ENCODE measurements at places on chromosomes 7 and 10.

GRCh38 chr10:45104674-45105073 lies 104.0 kb downstream of the ZNF22 start:
- no peak for DNase-seq

- DNase-seq: no peak
Observed at GRCh38 chr10:103572347-103573204, 79.1 kb downstream of the NEURL1 start.

GRCh38 chr7:79268730-79269129 lies 184.7 kb downstream of the MAGI2 start:
- no peak for DNase-seq

DNA sequence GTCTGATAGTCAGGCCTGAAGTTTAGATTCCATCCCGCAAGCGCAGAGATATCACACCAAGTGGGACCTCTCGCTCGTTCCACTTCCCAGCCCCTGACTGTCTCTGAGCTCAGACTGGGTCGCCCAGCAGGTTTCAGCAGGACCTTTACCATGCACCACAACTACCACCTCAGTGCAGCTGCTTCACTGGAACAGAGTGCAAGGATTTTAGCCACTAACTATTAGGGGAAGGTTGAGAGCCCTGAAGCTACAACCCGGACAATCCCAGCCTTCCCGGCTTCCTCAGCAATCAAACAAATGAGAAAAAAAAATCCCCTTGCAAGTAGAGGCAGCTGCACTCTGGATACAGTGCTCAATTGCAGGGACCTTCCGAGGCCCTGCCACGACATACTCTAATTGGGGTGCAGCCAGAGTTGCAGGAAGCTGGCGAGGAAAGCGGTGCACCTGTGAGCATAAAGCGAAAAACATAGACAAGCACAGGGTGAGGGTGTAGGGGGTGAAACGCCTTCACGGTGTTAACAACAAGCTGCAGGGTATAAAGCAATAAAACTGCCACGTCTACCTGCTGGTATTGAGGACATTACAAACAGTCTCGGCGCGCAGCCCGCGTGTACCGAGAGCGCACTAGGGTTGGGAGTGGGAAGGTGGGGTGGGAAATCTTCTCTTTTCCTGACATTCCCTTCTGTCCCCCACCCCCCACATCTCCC lies 2.6 kb upstream of the DLX6 start:
- no peak for DNase-seq

DNA sequence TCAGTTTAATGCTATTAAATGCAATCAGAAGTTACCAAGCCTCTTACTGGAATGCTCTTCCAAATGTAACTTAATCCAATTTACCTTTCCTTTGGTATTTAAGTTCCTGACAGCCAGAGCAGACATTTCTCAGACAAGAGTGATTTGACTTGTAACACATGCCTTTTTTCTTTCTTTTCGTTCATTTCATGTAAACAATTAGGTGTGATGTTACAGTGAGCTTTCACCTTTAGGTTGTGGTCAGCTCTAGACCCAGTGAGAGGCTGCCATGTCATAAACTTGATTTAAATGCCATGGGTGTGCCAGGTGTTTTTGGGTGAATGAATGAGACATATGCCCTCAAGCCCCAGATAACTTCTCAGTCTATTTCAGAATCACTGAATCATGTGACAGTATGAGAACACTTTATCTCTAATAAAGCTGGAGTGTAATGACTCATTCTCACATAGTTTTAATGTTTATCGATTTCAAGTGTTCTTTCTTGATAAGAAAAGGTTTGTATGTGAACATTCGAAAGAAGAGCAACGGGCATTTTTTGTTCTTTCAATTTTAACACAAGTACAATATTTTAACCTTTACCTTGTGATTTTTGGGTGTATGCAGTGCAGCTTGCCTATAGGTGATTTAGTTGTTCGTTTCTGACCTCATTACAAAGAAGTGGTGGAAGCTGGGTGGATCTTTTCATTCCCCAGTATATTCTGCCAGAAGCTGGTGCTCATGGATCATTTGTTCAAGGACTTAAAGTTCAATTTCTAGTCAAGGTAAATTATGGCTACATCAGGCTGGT lies 61.5 kb downstream of the CHN2 start:
- DNase-seq: no peak

DNA sequence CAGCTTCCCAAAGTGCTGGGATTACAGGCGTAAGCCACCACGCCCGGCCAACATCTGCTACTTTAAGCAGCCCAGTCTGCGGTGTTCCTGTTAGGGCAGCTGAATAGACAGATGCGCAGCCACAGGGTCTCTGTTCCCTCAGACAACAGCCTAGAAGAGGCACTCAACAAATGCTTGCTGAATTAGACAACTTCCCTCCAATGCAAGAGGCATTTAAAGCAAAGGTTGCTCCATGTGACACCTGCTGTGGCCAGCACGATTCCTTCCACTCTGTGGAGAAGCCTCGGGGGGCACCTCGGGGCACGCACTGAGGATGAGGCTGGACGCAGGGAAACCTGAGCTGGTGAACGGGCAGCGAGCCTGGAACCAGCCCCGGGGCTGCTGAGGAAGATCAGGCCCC lies 237.8 kb downstream of the MAD1L1 start:
- no peak for DNase-seq

DNA sequence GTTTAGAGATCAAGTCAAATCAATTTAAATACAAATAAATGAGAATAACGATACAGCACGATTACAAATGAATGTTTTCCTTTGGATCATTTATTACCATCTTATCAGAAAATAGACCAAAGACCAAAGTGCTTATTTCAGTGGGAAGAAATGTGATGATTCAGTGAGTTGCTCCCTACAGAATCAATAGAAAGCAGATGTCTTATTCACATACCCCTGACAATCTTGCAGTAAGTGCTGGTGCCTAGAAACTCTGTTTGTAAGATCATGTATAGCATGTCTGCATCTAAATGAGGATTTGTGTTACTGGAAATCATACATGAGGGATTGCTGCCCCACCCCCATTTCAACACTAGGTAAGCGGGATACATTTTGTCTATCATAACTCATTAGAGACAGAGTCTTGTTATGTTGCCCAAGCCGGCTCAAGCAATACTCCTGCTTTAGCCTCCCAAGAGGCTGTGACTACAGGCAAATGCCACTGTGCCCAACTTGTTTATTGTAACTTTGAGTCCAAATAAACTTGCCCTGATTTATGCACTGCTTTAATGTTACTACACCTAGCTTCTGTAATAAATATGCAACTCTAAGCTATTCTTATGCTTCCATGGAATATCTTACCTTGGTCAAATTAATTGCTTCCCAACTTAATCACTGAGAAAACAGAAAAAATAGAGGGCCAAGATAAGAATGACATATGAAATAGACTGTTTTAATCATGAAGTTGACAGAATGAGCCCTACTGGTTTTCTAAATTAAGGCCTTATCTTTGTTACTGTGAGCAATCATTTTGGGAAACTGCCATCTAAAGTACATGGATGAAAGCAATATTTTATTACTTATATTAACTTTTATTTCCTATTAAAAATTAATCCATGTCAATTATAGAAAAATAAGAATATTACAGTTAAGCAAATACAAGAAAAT lies 82.5 kb downstream of the AHR start:
- DNase-seq: no peak

GRCh38 chr10:42836771-42837468 lies 54.3 kb downstream of the BMS1 start:
- DNase-seq: no peak

DNA sequence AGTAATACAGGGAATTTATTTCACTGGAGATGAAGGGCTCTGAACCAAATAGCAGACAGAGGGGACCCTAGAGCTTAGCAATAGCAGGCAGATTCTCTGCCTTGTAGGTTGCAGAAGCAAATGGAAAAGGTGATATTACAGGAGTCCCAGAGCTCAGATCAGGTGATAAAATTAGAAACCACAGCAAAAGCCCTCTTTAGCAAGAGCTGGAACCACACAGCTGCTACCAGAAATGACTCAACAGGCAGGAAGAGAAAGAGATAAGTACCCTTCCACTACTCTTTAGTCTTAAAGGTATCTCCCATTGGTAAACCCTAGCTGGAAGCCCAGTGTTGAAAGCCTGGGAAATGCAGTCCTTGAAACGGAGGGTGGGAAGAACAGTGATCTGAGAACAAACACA lies 535.6 kb upstream of the GHITM start:
- no peak for DNase-seq

GRCh38 chr10:81034383-81034782 lies 496.7 kb downstream of the SH2D4B start:
- DNase-seq: no peak

GRCh38 chr10:97765201-97765600 lies 6.6 kb downstream of the SFRP5 start:
- no peak for DNase-seq

DNA sequence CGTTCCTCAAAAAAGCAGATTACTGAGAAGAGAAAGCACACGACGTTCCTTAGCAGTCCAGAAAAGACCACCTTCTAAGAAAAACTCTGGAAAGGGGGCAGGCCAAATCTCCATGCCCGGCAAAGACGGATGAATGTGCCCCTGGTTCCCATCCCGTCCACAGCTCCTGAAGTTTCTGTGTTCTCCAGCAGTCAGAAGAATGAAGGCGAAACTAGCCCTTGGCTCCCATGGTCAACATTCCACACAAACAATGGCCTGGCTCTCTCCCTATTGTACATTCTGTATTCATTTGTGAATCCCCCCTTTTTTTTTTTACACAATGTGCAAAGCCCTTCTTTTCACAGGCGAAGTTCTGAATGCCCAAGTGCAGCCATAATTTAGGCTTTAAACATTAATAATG lies 5.3 kb downstream of the CTBP2 start:
- no peak for DNase-seq

- peak; percentile 65 for DNase-seq
Observed at GRCh38 chr7:3120513-3120912, 76.8 kb upstream of the CARD11 start.

GRCh38 chr7:90251304-90251635 lies 6.3 kb downstream of the CFAP69 start:
- no peak for DNase-seq

GRCh38 chr7:75638594-75639070 lies 100.1 kb downstream of the HIP1 start:
- no peak for DNase-seq

DNA sequence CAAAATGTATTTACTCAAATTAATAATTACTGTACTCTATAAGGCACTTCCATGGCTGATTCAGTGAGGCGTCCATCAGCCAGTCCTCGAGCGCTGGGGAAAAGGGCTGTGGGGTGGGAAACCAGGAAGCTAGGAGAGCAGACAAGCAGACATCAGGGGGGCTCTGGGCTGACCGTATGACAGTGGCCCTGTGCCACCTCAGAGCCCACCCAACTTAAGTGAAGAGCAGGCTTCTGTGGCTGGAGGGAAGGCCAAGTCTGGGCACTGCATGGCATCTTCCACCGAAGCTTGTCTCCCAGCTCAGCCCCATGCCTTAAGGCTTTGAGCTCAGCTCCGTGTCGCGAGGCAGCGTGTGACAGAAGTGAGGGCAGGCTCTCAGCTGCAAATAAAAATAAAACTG lies 464.5 kb upstream of the ZMIZ1 start:
- no peak for DNase-seq

DNA sequence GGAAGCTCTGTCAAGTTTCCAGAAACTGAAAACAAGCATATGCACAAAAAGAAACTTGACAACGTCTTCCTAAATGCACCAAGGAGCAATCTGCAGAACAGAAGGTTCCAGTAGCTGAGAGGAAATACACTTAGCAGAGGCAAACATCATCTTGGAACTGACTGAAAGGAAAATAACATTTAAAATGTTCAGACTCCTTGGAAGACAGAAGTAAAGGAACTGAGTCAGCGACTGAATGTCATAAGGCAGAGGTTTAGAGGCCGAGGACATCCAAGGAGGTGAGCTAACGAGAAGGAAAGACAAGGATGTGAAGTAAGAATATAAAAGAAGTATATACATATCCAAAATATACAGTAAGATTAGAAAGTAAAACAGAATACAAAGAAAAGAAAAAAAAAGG lies 24.1 kb downstream of the SEMA3D start:
- DNase-seq: no peak

DNA sequence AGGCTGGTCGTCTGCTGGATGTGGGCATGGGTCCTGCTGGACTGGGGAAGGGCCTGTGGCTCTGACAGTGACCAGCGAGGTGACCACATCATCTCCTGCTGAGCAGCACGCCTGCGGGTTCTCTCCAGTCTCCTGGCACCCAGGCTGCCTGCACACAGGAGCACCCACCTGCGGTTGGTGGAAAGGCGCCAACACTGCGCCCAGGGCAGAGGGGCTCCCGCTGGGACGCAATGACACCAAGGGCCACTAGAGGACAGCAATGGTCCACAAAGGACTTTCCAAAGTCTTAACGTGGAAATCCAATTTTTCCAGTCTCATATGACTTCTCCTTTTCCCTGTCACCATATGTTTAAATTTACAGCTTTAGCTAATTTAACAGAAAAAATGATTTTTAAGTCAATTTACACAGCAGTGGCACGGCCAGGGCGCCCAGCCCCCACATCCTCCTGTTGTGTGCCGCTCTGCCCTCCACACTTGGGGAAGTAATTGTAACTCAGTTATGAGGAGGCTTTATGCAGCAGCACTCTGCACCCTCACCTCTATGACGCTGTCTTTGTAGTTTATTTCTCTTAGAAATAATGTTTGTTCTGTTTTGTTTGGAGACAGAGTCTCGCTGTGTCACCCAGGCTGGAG lies 38.1 kb downstream of the CFAP46 start:
- no peak for DNase-seq

- DNase-seq: peak; percentile 42
Observed at GRCh38 chr10:43407148-43407575, 1.8 kb downstream of the HNRNPF start.

DNA sequence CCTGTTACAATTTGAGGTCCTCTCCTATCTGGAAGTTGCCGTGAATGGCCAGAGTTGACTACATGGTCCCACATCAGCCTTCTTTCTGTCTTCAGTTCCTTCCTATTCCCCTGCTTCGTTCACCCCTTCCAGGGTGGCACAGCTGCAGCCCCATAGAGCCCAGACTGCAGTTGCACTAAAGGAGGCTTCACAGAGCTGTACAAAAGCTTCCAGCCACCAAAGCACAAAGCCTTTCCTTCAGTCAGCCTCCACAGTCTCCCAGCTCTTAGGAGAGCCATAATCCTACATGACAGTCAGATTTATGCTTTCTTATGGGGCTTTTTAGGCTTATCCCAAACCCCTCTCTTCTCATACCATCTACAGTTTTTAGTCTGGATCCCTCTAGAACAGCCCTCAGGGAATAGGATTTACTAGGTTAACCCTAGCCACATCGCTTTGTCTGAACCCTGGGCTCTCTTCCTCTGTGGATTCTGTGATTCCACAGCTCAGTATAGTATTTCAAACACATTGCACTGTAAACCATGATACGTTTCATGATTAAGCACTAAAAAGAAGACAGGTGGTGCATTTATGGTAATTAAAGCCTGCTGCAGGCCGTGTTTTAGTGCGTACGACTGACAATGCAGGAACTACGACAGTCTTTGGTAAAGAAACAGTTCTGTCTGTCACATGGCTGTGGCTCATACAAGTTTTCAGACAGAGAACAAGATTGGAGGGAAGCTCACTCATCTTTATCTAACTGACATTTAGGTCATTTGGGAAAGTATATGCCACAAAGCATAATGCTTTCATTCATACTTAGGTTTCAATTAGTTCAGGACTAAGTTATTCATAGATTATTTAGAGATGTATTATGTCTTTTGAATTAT lies 208.3 kb upstream of the KMT2E start:
- no peak for DNase-seq
